A549 treated with RU486 at 1 μM for 4 hours (cell line): ENCODE measurements at places on chromosomes 5 and 9. TPM values are rescaled to one million over a fixed set of nuclear protein-coding genes. Genes with fewer than 3 reads are reported as not detected.

Gene ANGPTL2
- 0.06 TPM in 1 of 5 replicates, not detected in the others for total RNA-seq

Gene TRIM7
- 29.4 to 45.2 TPM (median 39.9 TPM) in 5 replicates for total RNA-seq

Gene N4BP3
- 1.1 to 1.4 TPM (median 1.3 TPM) in 5 replicates for total RNA-seq

Gene ASS1
- 15.4 to 18.0 TPM (median 17.2 TPM) in 5 replicates for total RNA-seq

Gene RFK
- 29.3 to 50.0 TPM (median 45.5 TPM) in 5 replicates for total RNA-seq

Gene DBH
- total RNA-seq: not detected in 5 replicates

Gene FOXD4L6
- total RNA-seq: 0.11 TPM in 1 of 5 replicates, not detected in the others
